ENCODE measurements at places on chromosomes 7 and 10. TPM values are rescaled to one million over a fixed set of nuclear protein-coding genes. Genes with fewer than 3 reads are reported as not detected.

The KCND2 gene
- not detected for total RNA-seq

DNA sequence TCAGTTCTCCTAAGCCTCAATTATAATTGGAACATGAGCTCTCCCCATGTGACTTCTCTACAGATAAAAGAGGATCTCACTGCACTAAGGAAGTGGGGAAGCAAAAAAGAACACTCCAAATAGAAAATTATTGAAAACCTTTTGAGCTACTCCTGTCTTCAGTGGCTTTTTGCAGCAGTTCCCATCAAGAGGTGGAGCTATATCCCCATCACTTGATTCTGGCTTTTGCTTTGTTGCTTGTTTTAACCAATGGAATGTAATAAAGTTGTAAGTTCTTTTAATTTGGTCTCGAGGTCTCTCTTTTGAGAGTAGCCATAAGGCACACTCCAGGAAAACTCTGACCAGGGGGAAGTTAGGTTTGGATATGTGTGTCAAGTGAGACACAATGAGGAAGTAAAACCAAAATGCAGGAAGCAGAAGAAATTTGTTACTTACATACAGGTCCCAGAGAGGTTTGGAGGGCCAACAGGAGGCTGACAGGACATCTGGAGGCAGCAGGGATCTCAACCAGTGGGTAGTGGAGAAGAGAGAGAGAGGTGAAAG lies 569.4 kb downstream of the HTR7 start:
- H3K4me1 ChIP-seq: no peaks in the 10 kb centered on the region
- no peak overlapping the region for H3K4me3 ChIP-seq
- DNase-seq: no peak
- H3K36me3 ChIP-seq: no peaks in the 10 kb centered on the region
- H3K27ac ChIP-seq: no peak overlapping the region

- no peak within 1 kb of the TSS for H3K27ac ChIP-seq
- H3K4me1 ChIP-seq: peaks cover 10% of the 10 kb centered on the region
- H3K36me3 ChIP-seq: no peaks in the 10 kb centered on the region
- peak; percentile 56 for DNase-seq
Observed at GRCh38 chr10:11742009-11742778, at the start of gene ECHDC3. Gene ECHDC3 (plus strand): TSS chr10:11742382. CDS start chr10:11742577, 195 bp downstream.

The AZGP1 gene
- not detected for total RNA-seq

The ANKRD61 gene
- not detected for total RNA-seq

The PSD gene
- total RNA-seq: 6.2 TPM

DNA sequence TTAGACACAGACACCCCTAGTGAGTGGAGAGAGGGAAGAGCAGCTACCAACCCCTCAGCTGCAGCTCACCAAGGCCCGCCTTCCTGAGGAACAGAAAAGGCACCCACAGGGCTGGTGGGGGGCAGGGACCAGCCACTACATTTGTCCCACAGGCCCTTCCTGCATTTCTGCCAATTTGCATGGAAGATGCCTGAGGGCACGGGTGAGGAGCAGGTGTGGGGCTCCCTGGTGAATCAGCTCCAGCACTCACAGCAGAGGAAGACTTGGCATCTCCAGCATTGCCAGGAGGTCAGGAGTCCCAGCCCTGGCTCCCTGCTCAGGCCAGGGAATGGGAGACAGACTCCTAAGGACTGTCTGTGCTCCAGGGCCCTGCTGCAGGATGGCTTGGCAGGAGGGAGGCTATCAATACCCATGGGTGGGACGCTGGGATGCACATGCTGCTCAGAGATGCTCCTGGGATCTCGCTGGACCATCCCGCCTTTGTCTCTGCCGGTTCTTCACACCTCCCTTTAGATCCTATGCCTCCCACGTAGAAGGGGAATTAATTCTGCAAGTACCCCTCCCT lies 109.7 kb downstream of the SLIT1 start:
- H3K4me3 ChIP-seq: no peak overlapping the region
- H3K27me3 ChIP-seq: peaks cover 26% of the 10 kb centered on the region
- H3K4me1 ChIP-seq: no peaks in the 10 kb centered on the region
- no peak for DNase-seq
- no peak overlapping the region for H3K27ac ChIP-seq
- no peaks in the 10 kb centered on the region for H3K36me3 ChIP-seq

- no peak overlapping the region for H3K27ac ChIP-seq
- peaks cover 6% of the 10 kb centered on the region for H3K27me3 ChIP-seq
- no peak overlapping the region for H3K4me3 ChIP-seq
- no peak for DNase-seq
Observed at GRCh38 chr7:49885593-49886285, 112.3 kb downstream of the VWC2 start.

DNA sequence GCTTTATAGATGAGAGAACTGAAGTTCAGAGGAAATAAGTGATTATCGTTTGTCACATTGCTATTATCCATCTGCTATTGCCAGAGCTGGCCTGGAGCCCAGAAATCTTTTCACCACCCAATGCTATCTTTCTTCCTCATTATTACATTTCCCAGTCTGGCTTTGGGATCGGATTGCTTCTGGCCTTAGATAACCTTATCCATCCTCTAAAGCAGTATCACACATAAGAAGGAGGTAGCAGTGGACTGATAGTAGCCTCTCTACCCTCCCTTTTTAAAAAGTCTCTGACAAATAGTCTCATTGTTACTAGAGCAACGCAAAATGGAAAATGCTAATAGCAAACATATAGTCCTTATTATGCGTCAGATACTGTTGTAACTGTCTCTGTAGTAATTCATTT lies 1.3 kb upstream of the CLDN12 start:
- H3K4me1 ChIP-seq: peaks cover 4% of the 10 kb centered on the region
- H3K27ac ChIP-seq: no peak overlapping the region
- DNase-seq: no peak
- H3K36me3 ChIP-seq: peaks cover under 1% of the 10 kb centered on the region

GRCh38 chr10:20871970-20872369 lies 25.1 kb downstream of the NEBL start:
- no peak overlapping the region for H3K4me3 ChIP-seq
- no peaks in the 10 kb centered on the region for H3K36me3 ChIP-seq
- no peak for DNase-seq
- H3K4me1 ChIP-seq: no peaks in the 10 kb centered on the region
- no peak overlapping the region for H3K27ac ChIP-seq

DNA sequence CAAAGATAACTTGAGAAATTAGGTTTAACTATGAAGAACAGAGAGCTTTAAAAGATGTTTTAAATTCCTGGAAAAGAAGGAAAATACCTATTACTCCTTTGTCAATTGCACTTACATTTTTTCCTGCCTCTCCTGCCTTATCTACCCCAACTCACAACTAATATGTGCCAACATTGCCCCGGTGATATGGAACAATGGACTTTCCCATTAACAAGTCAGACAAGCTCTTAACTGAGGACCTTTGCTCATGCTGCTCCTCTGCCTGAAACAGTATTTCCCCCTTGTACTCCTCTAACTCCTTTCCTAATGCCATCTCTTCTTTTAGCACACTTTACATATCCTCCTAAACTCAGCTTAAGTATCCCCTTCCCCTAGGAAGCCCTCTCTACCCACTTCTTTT lies 4.8 kb upstream of the ACTA2 start:
- DNase-seq: no peak
- H3K4me1 ChIP-seq: peaks cover 20% of the 10 kb centered on the region
- no peaks in the 10 kb centered on the region for H3K27me3 ChIP-seq

DNA sequence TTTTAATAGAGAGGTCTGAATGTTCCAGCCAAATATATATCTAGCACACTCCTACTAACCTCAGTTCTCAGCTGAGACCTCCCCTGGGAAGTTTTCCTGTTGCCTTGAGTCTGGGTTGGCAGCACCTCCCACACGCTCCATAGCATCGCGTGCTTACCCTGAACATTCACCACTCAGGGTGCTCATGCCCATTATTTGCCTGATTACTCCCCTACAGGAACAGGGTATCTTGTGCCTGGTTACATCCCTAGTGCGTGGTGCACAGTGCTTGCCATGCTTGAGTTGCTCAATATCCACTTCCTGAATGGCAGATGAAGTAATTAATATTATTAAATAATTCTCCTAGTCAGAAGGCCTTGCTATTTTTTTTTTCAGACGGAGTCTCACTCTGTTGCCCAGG lies 269.9 kb upstream of the IMMP2L start:
- H3K27ac ChIP-seq: no peak overlapping the region
- no peak overlapping the region for H3K4me3 ChIP-seq
- no peaks in the 10 kb centered on the region for H3K4me1 ChIP-seq

- DNase-seq: no peak
- no peaks in the 10 kb centered on the region for H3K4me1 ChIP-seq
- H3K36me3 ChIP-seq: no peaks in the 10 kb centered on the region
- H3K4me3 ChIP-seq: no peak overlapping the region
Observed at GRCh38 chr10:90968328-90969081, 47.6 kb upstream of the ANKRD1 start.

- no peak overlapping the region for H3K27ac ChIP-seq
- peaks cover 6% of the 10 kb centered on the region for H3K4me1 ChIP-seq
- peaks cover 3% of the 10 kb centered on the region for H3K36me3 ChIP-seq
- no peaks in the 10 kb centered on the region for H3K27me3 ChIP-seq
Observed at GRCh38 chr7:101913851-101914250, 96.4 kb downstream of the CUX1 start.

DNA sequence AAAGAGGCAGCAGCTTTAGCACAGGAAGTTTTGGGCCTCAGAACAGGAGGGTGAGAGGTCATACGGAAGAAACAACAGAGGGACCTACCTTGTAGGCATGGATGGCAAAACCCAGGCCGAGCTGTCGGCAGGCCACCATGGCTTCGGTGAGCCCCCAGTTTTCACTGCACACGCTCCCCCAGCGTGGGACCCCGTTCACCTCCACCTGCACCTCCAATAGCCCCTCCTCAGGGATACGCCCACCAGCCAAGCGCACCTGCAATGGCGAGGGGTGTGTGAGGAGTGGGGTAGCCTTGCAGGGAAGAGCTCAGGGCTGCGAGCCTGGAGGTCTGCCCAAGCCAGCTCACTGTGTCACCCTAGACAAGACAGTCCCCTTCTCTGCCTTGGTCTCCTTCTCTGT lies 11.3 kb downstream of the LOXL4 start:
- no peak overlapping the region for H3K27ac ChIP-seq
- H3K36me3 ChIP-seq: peaks cover 1% of the 10 kb centered on the region
- H3K4me1 ChIP-seq: no peaks in the 10 kb centered on the region
- no peaks in the 10 kb centered on the region for H3K27me3 ChIP-seq
- DNase-seq: no peak

- H3K4me1 ChIP-seq: peaks cover 12% of the 10 kb centered on the region
- H3K27me3 ChIP-seq: no peaks in the 10 kb centered on the region
- DNase-seq: no peak
- H3K27ac ChIP-seq: no peak overlapping the region
Observed at GRCh38 chr10:98173260-98173659, 38.8 kb downstream of the R3HCC1L start.

- no peak overlapping the region for H3K27ac ChIP-seq
- H3K27me3 ChIP-seq: no peaks in the 10 kb centered on the region
- no peaks in the 10 kb centered on the region for H3K36me3 ChIP-seq
- no peak overlapping the region for H3K4me3 ChIP-seq
- peaks cover 24% of the 10 kb centered on the region for H3K4me1 ChIP-seq
Observed at GRCh38 chr10:67780759-67781538, 57.0 kb downstream of the DNAJC12 start.

DNA sequence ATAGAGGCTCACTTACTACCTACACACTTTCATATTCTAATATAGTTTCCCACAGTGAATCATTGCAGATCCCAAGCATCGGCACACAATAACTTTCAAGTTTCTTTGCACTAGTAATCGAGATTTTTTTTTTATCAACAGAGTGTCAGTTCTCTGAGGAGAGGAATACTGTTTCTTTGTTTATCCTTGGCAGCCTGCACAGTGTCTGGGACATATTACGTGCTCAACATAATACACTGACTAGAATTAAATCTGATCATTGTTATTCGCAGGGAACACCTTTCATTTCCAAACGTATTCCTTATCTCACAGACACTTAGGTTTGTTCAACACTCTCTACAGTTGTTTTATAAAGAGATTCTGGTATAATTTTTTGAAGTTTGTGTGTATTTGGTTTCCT lies 95.3 kb downstream of the CACNA2D1 start:
- no peaks in the 10 kb centered on the region for H3K27me3 ChIP-seq
- H3K4me1 ChIP-seq: no peaks in the 10 kb centered on the region
- no peak overlapping the region for H3K27ac ChIP-seq
- H3K4me3 ChIP-seq: no peak overlapping the region

The DNA2 gene
- 50.2 TPM for total RNA-seq

- no peaks in the 10 kb centered on the region for H3K36me3 ChIP-seq
- peaks cover 3% of the 10 kb centered on the region for H3K27me3 ChIP-seq
- no peak overlapping the region for H3K4me3 ChIP-seq
- H3K4me1 ChIP-seq: peaks cover under 1% of the 10 kb centered on the region
Observed at GRCh38 chr10:88838766-88839350, 12.8 kb downstream of the ANKRD22 start.

- no peak for DNase-seq
- H3K4me1 ChIP-seq: no peaks in the 10 kb centered on the region
- no peaks in the 10 kb centered on the region for H3K27me3 ChIP-seq
- peaks cover 60% of the 10 kb centered on the region for H3K36me3 ChIP-seq
- no peak overlapping the region for H3K4me3 ChIP-seq
- no peak overlapping the region for H3K27ac ChIP-seq
Observed at GRCh38 chr10:3136336-3136735, 36.2 kb downstream of the PITRM1 start.

GRCh38 chr7:41861642-41862041 lies 158.8 kb upstream of the INHBA start:
- H3K27ac ChIP-seq: no peak overlapping the region
- peaks cover 17% of the 10 kb centered on the region for H3K27me3 ChIP-seq
- H3K36me3 ChIP-seq: peaks cover 4% of the 10 kb centered on the region
- no peak for DNase-seq

The CFAP46 gene
- total RNA-seq: not detected

DNA sequence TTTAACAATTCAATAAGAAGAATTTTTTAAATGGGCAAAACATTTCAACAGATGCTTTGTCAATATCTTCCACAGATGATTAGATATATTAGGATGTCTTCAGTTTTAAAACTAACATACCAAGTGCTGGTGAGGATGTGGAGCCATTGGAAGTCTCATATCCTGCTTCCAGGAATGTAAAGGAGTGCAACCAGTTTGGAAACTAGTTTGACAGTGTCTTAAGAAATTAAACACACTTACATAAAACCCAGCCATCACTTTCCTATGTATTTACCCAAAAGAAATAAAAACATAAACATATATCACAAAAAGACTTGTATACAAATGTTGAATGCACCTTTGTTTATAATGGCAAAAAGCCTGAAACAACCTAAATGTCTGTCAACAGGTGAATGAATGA lies 13.3 kb upstream of the AGK start:
- H3K36me3 ChIP-seq: no peaks in the 10 kb centered on the region
- peaks cover 2% of the 10 kb centered on the region for H3K4me1 ChIP-seq
- H3K4me3 ChIP-seq: no peak overlapping the region
- DNase-seq: no peak
- H3K27me3 ChIP-seq: peaks cover 31% of the 10 kb centered on the region

The CPED1 gene
- not detected for total RNA-seq

The TDRD1 gene
- 0.47 TPM for total RNA-seq
